H9 (cell line): ENCODE measurements at places on chromosomes 4 and X.
A peak's percentile ranks its signal among the peaks of the same experiment; 100 is the strongest.

- H3K4me3 ChIP-seq = no peak overlapping the region
- H3K27me3 ChIP-seq = no peaks in the 10 kb centered on the region
- no peaks in the 10 kb centered on the region for H3K4me1 ChIP-seq
- DNase-seq = no peak
- peaks cover 9% of the 10 kb centered on the region; the same call in 1 of the 2 replicates for H3K36me3 ChIP-seq
Observed at GRCh38 chr4:82930848-82931755, 30.6 kb downstream of the THAP9 start.

- H3K36me3 ChIP-seq = peaks cover 12% of the 10 kb centered on the region
- no peak overlapping the region for H3K4me3 ChIP-seq
- no peak for DNase-seq
- H3K27me3 ChIP-seq = no peaks in the 10 kb centered on the region
Observed at GRCh38 chr4:25928379-25929297, 14.6 kb downstream of the SMIM20 start.

DNA sequence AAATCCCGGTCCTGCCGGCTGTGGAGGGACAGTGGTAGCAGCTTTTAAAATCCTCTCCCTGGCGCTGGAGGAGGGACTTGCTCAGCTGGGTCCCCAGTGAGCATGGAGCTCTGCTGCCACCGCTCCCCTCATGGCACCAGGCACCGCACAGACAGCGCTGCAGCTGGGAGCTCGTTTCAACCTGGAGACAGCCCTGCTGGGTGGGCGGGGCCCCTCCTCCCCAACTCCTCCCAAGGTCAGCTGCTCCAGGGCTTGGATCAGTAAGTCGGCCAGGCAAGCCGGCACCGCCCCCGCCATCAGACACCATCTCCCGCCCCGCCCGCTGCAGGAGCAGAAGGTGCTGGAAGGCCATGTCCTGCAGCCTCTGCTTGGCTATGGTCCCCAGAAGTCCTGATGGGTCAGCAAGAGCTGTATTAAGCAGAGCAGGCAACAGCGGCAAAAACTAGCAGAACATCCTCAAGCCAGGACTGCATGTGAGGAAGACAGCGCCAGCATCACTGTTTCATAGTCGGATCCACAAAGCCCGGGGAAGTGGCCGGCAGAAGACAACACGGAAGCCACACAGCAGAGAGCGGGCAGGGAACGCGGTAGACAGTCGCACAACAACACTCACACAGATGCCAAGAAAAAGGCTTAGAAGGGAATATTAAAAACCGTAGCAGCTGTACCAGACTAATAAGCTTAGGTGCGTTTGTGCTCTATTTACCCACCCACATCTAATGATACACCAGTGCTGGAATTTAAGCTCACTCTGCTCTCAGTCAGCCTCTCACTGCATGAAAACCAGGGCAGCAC is 16.2 kb downstream of the ZFYVE28 start:
- no peaks in the 10 kb centered on the region; the same call in 2 of the 3 replicates for H3K36me3 ChIP-seq
- no peak overlapping the region for H3K27ac ChIP-seq
- peaks cover 6% of the 10 kb centered on the region; the same call in 1 of the 2 replicates for H3K4me1 ChIP-seq
- DNase-seq = peak; percentile 99
- H3K4me3 ChIP-seq = peak overlapping the region; percentile 65

DNA sequence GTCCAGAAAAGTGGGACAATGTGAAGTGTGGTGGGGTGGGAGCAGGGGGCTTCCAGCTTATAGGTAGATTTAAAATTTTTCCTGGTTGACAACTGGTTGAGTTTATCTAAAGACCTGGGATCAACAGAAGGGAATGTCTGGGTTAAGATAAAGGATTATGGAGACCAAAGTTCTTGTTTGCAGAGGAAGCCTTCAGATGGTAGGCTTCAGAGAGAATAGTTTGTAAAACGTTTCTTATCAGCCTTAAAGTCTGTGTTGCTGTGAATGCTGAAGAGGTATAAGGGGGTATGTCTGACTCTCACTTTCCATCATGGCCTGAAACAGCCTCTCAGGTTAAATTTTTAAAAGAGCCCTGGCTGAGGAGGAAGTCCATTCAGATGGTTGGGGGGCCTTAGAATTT is 20.5 kb downstream of the MGST2 start:
- peaks cover 13% of the 10 kb centered on the region for H3K36me3 ChIP-seq
- H3K4me3 ChIP-seq = no peak overlapping the region
- H3K27ac ChIP-seq = no peak overlapping the region
- DNase-seq = no peak

GRCh38 chr4:181507938-181508337 is 735.3 kb upstream of the TENM3 start:
- no peaks in the 10 kb centered on the region for H3K36me3 ChIP-seq
- DNase-seq = no peak
- H3K4me3 ChIP-seq = no peak overlapping the region
- peaks cover 6% of the 10 kb centered on the region; the same call in 1 of the 2 replicates for H3K4me1 ChIP-seq
- no peaks in the 10 kb centered on the region for H3K27me3 ChIP-seq
- no peak overlapping the region for H3K27ac ChIP-seq

GRCh38 chr4:55184600-55185523 is 59.5 kb upstream of the KDR start:
- peaks cover 30% of the 10 kb centered on the region for H3K4me1 ChIP-seq
- H3K36me3 ChIP-seq = 0 out of 2 replicates have a peak, but pooled peaks cover 7% of the 10 kb centered on the region
- H3K4me3 ChIP-seq = no peak overlapping the region
- H3K27me3 ChIP-seq = no peaks in the 10 kb centered on the region
- peak overlapping the region; percentile 21 for H3K27ac ChIP-seq

DNA sequence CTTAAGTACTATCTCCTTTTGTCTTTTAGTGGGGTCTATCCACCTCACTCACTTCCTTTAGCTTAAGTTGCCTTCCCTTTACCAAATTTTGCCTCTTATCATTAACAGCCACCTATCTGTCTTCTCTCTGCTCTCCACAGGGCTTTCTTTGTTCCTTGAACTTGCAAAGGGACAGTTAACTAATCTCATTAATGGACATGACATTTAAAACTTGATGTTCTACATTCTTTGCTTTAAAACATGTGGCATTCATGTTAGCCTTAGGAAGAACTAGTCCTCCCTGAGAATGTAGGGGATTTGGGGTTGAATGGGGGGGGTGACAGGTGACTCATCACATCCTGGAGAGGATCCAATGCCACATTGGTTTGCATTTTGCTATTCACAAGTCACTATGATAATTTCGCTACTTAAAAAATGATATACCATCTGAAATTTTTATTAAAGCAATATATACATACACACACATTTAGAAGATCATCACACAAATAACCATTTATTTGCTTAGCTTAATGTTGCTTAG is 41.0 kb upstream of the DMD start:
- no peaks in the 10 kb centered on the region for H3K36me3 ChIP-seq
- no peak overlapping the region for H3K27ac ChIP-seq
- H3K4me1 ChIP-seq = no peaks in the 10 kb centered on the region
- H3K4me3 ChIP-seq = no peak overlapping the region
- DNase-seq = no peak
- H3K27me3 ChIP-seq = no peaks in the 10 kb centered on the region

DNA sequence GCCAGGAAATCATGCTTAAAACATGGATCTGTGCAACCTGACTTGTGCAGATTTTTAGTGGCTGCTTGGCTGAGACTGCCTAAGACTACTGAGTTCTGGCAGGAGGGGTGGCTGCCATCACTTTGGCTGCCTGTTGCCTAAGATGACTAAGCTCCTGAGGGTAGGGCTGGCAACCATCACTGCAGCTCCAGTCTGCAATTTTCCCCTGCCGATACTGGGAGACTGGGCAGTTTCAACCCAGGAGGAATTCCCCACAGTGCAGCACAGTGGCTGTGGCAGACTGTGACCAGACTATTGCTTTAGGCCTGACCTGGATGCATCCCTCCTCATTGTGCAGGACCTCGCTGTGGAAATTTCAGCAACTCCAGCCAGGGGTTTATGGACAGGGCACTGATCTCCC is 544.9 kb downstream of the ANKRD50 start:
- DNase-seq = no peak
- H3K4me3 ChIP-seq = no peak overlapping the region
- no peak overlapping the region for H3K27ac ChIP-seq
- no peaks in the 10 kb centered on the region for H3K27me3 ChIP-seq
- no peaks in the 10 kb centered on the region for H3K36me3 ChIP-seq
- no peaks in the 10 kb centered on the region for H3K4me1 ChIP-seq

DNA sequence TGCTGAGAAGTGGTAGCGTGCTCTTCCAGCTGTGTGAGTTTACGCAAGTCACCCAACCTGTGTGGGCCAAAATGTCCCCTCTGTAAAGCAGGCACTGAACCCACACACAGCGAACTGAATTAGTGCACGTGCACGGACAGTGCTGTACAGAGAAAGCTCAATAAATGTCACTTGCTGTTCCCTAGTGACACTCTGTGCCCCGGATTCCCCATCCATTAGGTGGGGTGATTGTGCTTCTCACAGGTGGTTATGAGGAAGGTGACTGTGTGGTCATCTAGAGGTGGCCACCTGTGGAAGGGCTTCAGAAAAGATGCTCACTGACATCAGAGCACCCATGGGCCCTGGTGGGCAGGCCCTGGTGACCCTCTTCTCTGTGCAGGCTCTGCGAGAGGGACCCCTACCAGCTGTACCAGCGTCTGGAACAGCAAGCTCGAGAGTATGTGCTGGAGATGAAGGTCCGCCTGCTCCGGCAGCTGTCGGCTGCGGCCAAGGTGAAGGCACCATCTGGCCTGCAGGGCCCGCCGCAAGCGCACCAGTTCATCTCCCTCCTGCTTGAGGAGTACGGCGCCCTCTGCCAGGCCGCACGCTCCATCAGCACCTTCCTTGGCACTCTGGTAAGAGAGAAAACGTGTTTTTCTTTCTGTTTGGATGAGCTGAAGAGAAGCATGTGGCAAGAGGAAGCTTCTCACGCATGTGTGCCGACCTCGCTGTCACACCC is 94.3 kb downstream of the FAM193A start:
- DNase-seq = peak; percentile 59
- H3K27ac ChIP-seq = no peak overlapping the region
- no peaks in the 10 kb centered on the region for H3K27me3 ChIP-seq
- no peak overlapping the region for H3K4me3 ChIP-seq
- peaks cover 69% of the 10 kb centered on the region for H3K36me3 ChIP-seq

DNA sequence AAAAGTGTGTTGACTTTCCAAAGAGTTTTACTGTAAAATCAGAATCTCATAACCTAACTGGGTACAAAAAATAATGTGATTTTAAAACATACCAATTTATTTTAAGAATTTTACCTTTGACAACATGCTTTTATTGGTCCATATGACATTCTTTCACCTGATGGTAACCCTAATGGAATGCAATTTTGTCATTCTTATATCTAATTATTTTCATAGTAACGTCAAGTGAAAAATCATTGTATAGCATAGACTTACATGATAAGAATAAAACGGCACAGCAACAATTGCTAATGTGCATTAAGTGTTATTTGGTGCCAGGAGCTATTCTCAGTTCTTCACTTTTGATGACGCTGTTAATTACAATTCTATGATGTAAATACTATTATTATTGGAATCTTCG is 13.6 kb downstream of the UNC5C start:
- H3K4me1 ChIP-seq = no peaks in the 10 kb centered on the region
- DNase-seq = no peak

DNA sequence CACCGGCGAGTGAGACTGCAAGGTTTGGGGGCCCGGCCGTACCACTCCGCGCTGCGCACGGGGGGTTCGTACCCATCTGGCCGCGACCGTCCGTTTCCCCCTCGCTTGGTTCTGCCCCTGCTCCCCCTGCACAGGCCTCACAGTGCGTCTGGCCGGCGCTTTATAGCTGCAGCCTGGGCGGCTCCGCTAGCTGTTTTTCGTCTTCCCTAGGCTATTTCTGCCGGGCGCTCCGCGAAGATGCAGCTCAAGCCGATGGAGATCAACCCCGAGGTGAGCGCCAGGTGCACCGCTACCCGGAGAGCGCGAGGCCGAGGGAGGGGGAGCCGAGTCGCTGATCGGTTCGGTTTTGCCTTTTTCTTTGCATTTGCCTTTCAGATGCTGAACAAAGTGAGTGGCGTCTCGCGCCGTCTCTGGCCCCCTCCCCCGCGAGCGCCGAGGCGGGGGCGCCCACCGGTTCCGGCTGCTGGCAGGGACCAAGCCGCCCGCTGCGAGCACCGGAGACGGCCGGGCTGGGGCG is at the start of gene UCHL1:
Gene UCHL1 (plus strand): TSS at position 189 of the 517 bp plus-strand sequence. CDS start 49 bp downstream, at position 238.
- DNase-seq = peak; percentile 96
- no peaks in the 10 kb centered on the region for H3K27me3 ChIP-seq
- no peak within 1 kb of the TSS for H3K27ac ChIP-seq

GRCh38 chrX:23292354-23292987 is 42.2 kb upstream of the PTCHD1 start:
- H3K36me3 ChIP-seq = no peaks in the 10 kb centered on the region
- no peak overlapping the region for H3K4me3 ChIP-seq
- no peak overlapping the region for H3K27ac ChIP-seq
- no peak for DNase-seq
- no peaks in the 10 kb centered on the region for H3K4me1 ChIP-seq

- no peak overlapping the region for H3K4me3 ChIP-seq
- DNase-seq = peak; percentile 73
- H3K36me3 ChIP-seq = no peaks in the 10 kb centered on the region
- H3K27me3 ChIP-seq = no peaks in the 10 kb centered on the region
- no peak overlapping the region for H3K27ac ChIP-seq
- no peaks in the 10 kb centered on the region for H3K4me1 ChIP-seq
Observed at GRCh38 chr4:20773144-20773997, 73.1 kb downstream of the PACRGL start.

- no peaks in the 10 kb centered on the region for H3K27me3 ChIP-seq
- no peak overlapping the region for H3K27ac ChIP-seq
- H3K4me3 ChIP-seq = no peak overlapping the region
- peaks cover 6% of the 10 kb centered on the region for H3K36me3 ChIP-seq
- no peak for DNase-seq
Observed at GRCh38 chrX:15960237-15960636, 105.6 kb upstream of the AP1S2 start.

DNA sequence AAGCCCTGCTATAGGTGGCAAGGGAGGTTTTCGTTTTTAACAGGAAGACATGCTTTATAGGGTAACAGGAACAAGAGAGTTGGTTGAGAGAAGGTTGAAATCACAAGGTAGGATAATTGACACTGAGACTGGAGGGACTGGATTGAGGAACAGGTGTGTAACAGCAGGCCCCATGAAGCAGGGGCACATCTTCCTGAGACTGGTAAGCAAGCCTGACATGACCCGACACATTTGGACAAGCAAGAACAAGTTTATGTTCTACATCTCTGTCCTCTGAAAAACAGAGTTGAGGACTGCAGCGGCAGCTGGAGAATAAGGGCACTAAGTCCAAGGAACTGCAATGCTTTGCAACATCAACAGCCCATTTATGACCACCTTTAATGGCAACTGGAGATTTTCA is 5.2 kb downstream of the RPS4X start:
- no peak overlapping the region for H3K27ac ChIP-seq
- peak overlapping the region; percentile 49; the same call in 1 of the 3 replicates for H3K4me3 ChIP-seq
- no peak for DNase-seq
- peaks cover 90% of the 10 kb centered on the region for H3K36me3 ChIP-seq
- no peaks in the 10 kb centered on the region for H3K27me3 ChIP-seq
- H3K4me1 ChIP-seq = peaks cover 2% of the 10 kb centered on the region; the same call in 1 of the 2 replicates
